NCI-H526 treated with DMSO at 0.1 percent for 48 hours (cell line): ENCODE measurements at places on chromosomes 2 and 18.
A peak's percentile ranks its signal among the peaks of the same experiment; 100 is the strongest.

DNA sequence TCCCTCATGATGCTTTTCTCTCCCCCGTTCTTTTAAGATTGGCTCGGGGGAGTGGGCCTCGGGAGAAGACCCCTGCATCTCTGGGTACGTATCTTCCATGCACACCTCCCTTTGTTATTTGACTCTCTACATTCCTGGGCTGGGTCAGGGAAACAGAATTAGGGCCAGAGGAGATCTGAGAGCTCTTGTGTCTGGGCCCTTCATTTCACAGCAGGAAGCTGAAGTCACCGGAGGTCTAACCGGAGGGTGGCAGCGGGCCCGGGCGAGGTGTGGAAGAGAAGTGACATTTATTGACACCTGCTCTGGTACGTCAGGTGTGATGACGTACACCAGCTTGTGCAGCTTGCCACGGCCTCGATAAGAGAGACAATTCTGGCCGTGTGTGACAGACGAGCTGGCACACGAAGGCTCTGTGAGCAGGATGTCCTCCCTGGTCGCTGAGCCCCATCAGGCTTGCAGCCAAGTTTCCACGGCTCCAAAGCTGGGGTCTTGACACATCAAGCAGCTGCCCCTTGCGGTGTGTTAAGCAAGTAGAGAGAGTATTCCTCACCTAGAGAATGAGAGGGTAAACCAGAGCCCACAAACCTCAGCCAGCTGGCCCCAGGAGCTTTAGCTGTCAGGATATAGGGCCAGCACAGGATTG is 30.4 kb downstream of the TOGARAM2 start:
- no peak for DNase-seq

DNA sequence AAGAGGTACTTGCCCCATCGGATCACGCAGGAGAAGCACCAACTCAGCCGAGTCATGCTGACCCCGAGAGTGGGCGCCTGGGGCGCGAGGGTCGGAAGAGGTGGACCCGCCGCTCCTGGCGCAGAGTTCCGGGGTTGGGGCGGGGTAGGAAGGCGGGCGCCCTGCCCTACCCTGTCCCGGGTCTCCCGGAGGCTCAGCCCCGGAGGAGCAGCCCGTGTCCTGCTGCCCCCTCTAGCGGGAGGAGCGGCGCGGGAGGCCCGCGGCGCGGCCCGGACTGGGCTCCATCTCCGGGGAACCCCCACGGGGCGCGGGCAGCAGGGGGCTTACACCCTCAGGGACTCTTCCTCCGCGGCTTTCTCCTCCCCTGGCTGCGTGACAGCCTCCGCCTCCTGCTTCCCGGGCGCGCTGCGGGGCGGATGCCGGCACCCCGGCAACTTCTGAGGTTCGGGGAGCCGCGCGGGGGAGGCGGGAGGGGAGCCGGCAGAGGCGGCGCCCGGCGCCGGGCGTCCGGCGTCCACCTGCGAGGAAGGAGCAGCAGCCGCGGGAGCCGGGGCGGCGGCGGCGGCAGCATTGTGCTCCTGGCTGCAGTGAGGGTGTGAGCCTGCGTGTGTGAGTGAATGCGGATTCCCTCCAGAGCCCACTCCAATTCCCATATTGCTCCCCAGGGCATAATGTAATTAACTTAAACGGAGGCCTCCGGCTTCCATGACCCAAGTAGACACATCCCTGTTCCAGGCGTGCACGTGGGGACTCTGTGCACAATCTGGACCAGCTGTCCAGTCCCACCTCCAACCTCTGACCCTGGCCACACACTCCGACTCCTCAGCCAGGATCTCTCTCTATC is 7.6 kb upstream of the TNS1 start:
- DNase-seq = peak; percentile 15

DNA sequence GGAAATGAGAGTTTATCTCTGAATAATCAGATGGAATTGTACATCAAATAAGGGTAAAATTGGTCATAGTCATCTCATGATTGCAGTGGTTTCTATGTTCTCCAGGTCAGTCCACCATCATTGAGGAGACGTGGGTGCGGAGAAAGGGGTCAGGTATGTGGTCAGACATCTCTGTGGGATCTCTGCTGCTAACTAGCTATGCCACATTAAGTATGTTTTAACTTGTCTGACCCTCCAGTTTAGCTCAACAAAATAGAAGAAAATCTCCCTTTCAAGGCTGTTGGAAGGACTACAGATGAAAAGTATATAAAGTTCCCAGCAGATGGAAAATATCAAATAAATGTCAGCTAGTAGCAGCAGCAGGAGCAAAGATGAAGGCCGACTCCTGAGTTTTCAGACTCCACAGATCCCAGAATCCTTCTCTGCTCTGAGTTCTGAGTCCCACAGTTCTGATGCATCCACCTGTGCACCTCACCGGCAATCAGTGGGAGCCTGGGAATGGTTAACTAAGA is 106.6 kb upstream of the CYP1B1 start:
- no peak for DNase-seq

DNA sequence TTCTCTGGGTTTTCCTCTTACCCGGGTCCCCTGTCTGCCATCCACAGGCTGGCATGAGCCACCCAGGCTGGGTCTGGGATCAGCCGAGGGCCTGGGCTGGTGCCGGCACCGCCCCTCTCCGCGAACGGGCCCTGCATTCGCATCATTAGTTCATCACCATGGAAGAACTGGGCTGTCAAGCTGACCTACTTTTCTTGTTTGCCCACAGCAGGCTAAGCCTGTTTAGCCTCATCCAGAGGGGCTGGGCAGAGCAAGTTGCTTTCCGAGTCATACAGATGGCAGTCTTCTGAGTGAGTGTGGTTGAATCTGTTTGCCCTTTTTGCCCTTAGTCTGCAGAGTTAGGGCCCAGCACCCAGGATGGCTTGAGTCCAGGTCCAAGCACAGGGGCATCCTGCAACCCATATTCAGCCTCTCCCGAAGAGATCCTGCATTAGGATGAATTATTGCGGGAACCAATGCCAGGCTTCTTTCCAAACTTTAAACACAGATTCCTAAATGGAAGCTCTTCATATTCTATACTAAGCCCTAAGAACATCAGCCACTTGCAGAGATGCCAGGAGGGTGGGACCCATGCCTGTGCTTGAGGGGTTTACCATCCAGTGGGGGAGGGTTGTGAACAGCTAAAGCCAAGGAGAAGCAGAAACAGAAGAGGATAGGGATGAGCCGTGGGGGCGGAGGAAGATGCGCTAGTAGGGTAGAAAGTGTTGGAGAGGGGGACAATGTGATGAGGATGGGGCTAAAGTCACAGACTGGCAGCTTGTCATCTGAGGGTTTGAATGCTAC is 68.0 kb downstream of the NPAS2 start:
- DNase-seq = no peak
